ENCODE measurements at places on chromosomes 2 and 18.

- DNase-seq, result no peak
Observed at GRCh38 chr2:238939074-238939473, 91.2 kb downstream of the TWIST2 start.

- DNase-seq, result no peak
Observed at GRCh38 chr2:60463249-60463648, 90.2 kb downstream of the BCL11A start.

- DNase-seq, result no peak
Observed at GRCh38 chr2:7835151-7835550, 846.7 kb upstream of the ID2 start.

GRCh38 chr2:118738106-118738505 is 109.3 kb downstream of the EN1 start:
- DNase-seq, result no peak

- DNase-seq, result no peak
Observed at GRCh38 chr2:204913854-204914464, 368.7 kb downstream of the PARD3B start.

GRCh38 chr2:220936641-220937197 is 635.4 kb downstream of the EPHA4 start:
- no peak for DNase-seq

DNA sequence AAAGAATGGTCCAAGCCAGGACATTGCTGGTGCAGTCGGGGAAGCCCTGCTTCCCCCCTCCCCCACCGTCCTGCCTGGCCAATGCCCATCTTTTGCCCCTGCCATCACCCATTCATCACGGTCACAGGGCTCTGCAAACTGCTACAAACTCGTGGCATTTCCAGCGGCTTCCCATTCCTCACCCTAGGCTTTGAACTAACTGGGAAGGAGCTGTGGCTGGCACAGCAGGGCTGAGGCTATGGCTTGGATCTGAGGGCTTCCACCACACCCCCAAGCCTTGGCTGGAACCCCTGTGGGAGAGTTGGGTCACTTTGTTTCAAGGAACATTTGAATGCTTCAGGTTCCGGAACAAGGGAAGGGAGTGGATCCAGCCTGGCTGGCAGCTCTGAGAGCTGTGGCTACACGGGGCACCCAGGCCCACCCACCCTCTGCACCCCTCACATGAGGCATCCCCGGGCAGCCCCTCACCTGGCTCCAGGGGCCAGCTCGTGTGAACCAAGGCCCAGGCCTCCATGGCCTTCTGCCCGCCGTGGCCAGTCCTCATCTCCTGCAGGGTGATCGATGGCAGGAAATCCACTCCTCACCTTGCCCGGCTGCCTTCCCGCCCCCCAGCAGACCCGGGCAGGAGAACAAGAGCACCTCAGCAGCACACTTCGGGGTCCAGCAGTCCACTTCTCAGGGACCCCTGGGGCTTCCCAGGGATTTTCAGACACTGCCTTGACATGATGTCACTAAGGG is 58.8 kb upstream of the OTOS start:
- DNase-seq, result no peak
